ENCODE measurements at places on chromosomes 1 and 21.

DNA sequence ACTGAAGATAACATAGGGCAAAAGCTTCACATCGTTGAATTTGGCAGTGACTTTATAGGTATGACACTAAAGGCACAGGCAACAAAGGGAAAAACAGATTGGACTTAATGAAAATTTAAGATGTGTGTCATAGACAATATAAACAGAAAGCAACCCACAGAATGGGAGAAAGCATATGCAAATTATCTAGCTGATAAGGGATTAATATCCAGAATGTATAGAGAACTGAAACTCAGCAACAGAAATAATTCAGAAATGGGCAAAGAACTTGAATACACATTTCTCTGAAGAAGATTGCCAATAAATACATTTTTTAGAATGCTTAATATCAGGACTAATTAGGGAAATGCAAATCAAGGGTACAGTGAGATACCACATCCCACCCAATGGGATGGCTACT, 55.2 kb upstream of the ANGPTL1 start:
- DNase-seq = no peak

DNA sequence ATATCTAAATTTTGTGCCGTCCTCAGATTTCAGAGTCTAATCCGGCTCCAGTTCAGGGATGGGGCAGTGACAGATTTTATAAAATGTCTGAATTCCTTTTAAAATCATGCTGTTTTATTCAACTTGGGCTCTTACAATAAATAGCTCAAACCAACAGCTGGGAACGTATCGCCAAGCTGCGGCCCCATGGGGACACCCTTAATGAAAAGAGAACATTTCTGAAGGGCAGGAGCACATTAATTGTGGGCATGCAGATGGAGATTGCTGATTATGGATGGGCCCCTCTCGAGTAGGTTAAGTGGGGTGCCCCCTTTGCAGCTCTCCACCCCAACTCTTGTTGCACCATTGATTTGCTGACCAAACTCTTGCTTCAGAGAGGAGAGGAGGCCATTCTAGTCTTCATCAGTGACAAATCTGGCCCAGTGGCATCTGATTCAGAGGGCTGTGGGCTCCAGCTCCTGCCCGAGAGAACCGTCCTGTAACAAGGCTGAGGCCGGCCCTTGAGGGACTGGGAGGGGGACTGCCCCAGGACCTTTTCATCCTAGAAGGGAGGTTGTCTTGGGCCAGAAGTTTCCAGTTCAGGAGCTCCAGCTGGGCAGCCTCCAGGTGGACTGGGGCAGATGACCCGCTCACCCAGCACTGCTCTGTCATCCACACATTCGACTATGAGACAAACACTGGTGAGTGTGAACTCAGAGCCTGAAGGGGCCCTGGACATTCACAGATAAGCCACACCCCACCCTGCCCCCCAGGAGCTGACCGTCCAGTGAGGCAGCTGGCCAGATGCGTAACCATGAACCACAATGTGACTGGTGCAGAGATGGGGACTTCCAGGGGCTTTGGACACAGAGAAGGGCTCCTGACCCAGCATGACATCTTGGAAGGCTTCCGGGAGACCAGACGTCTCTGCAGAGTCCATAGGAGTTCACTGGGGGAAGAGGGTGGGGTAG, 55.1 kb upstream of the TMEM51 start:
- no peak for DNase-seq

DNA sequence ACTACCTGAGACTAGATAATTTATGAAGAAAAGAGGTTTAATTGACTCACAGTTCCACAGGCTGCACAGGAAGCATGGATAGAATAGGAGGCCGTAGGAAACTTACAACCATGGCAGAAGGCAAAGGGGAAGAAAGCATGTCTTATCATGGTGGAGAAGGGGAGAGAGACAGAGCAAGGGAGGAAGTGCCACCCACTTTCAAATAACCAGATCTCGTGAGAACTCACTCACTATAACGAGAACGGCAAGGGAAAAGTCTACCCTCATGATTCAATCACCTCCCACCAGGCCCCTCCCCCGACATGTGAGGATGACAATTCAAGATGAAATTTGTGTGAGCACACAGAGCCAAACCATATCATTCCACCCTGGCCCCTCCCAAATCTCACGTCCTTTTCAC, 4.7 kb upstream of the C21orf91 start:
- no peak for DNase-seq

DNA sequence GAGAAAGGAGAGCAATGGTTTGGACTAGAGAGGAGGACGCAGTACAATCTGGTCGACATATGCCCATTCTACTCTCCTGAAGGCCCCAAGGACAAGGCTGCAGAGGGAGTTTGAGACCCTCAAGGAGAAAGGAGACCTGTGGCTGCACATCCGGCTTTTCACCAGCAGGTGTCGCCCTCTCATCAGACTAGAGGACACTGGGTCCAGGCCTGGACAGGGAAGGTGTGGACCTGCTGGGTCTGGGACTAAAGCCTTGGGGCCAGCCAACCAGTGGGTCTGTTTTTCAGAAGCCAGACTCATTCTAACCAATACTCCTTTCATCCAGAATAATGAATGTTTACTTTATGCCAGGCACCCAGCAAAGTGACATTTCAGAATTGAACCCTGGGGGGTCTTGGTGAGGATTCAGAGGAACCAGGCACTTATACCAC, 5.0 kb downstream of the SRARP start:
- DNase-seq = peak; percentile 76
